ENCODE measurements at places on chromosomes 11 and 22.

- no peak for DNase-seq
Measured at GRCh38 chr11:20125927-20126326, 34.3 kb downstream of the DBX1 start.

DNA sequence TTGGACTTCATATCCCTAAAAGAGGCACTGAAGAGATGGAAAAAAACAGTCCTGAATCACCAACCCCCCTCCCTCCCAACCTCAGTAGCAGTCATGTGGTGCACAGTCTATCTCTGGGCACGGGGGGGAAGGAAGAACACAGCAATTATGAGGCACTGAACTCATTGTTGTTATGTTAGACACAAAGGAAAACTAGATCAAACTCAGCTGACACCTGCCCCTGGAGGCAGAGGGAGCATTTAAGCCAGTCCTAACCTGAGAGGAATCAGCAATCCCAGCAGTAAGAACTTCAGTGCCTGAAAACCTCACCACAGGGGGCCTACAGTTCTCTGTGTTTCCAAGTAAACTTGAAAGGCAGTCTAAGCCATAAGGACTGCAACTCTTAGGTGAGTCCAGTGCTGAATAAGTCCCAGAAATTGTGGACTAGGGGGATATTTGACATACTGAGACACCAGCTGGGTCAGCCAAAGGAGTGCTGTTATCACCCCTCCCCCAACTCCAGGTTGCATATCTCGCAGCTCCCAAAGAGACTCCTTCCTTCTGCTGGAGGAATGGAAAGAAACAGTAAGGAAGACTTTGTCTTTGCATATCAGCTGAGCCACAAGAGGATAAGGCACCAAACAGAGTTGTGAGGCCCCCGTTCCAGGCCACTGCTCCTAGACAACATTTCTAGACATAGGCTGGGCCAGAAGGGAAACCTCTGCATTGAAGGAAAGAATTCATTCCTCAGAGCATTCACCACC, 72.5 kb downstream of the GLYATL1 start:
- no peak for DNase-seq

DNA sequence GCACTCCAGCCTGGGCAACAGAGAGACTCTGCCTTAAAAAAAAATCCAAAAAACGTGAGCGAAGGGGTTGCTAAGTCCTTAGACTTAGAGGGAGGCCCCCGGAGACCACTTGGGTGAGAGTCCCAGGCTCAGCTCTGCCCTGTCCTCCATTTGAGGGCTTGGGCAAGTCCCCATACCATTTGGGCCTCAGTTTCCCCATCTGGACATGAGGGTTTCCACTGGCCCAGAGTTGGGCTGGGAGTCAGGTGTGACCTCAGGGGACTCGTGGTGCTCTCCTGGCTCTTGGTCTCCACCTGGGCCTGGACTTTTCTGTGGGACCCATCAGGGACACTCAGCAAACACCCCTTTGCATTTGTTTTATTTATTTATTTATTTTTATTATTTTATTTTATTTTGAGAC, 35.2 kb upstream of the CSNK1E start:
- DNase-seq: no peak

DNA sequence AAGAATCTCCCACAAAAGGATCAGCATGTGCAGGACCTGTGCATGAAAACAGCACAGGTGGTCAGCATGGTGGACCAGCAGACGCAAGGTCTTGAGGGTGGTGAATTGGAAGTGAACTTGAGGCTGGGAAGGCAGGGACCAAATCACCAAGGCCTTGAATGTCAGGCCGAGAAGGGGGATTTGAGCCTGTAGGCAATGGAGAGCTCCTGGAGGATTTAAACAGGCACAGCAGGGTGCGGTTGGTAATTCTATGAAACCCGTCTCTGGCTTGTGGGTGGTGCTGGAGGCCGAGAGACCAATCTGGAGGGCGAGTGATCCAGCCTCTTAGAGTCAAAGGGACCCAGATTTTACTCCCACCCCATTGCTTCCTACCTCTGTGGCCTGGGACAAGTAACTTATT, 2.4 kb downstream of the TSKU start:
- DNase-seq: no peak

DNA sequence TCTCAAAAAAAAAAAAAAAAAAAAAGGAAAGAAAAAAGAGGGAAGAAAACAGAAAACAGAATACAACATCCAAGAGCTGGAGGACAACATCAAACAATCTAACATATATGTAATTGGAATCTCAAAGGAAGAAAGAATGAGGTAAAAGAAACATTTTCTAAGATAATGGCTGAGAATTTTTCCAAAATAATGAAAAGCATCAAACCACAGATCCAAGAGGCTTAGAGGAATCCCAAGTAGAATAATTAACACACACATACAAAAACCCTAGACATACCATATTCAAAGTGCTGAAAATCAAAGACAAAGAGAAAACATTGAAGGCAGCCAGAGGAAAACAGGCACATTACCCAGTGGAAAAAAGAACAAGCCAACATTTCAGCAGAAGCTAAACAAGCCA, 4.9 kb downstream of the SULT4A1 start:
- no peak for DNase-seq

GRCh38 chr11:17526326-17526725, 17.9 kb downstream of the USH1C start:
- no peak for DNase-seq

- no peak for DNase-seq
Measured at GRCh38 chr22:29478326-29479276, 1.4 kb upstream of the NEFH start.

- DNase-seq: peak; percentile 23
Measured at GRCh38 chr22:25048659-25049647, 96.4 kb downstream of the KIAA1671 start.

GRCh38 chr22:37331856-37332536, 49.7 kb downstream of the CYTH4 start:
- no peak for DNase-seq

DNA sequence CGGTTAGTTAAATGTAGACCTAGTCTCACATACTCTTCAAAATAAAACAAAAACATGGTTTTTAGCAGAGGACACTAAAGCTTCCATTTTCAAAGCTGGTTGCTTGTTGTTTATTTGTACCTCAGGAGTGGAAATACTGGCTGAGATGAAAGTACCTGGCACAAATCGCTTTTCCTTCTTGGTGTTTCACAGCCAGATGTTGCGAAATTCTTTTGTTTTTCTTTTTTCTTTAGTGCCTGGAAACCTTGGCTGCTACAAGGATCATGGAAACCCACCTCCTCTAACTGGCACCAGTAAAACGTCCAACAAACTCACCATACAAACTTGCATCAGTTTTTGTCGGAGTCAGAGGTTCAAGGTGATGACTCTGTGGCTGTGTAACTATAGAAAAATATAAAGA, 48.3 kb downstream of the KREMEN1 start:
- DNase-seq: no peak

DNA sequence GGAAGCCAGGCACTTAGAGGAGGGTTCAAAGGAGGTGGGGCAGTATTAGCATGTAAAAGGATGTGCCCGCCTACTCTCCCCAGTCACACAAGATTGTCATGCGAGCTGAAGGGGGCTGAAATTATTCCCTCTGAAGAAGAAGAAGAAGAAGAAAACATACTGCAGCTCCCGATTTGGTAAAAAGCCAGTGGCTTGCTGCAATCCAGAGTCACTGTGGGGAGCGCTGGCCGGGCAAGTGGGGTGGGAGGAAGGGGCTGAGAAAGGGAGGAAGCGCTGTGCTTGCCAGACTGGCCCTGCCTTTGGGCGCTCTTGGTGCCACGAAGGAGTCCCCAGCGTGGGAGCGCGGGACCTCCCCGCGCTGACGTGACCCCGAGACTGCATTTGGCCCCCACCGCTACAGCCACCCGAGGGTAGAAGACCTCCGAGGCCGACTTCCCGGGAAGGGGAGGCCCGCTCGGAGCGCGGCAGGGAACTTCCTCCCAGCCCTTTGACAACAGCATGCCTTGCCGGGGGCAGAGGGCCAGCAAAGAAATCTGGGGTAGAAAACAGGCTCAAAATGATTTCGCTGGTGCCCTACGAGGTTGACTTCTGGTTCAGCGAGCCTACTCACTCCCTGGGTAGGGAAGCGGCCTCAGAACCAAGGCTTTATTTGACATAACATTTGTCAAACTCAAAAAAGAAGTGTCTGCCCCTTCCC, 906.3 kb downstream of the DLG2 start:
- no peak for DNase-seq

GRCh38 chr11:120389693-120390584, 53.7 kb downstream of the ARHGEF12 start:
- DNase-seq: no peak

Measured in right renal pelvis (tissue), 4 donors.